Hematopoietic multipotent progenitor cell treated with erythropoietin and hydrocortisone succinate and interleukin-3 and kit ligand, for 17 days (in vitro differentiated cells): ENCODE measurements at places on chromosomes 1 and 21.
A peak's percentile ranks its signal among the peaks of the same experiment; 100 is the strongest.

DNA sequence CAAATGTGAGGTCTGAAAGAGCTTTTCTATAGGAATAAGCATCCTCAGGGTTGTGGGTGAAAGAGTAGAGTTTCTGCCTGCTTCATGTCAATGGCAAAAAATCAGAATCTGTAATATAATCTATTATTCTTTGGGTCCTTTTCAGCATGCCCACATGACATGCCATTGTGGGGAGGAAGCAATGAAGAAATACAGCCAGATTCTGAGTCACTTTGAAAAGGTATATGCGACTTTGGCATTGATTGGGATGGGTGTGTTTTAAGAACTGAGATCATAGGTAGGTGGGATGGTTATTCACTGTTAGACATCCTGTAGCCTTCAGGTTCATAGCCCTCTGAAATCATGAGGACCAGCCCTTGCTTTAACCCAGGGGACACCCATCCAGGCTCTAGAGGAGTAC lies 1.8 kb downstream of the IL20 start:
- DNase-seq = no peak

- no peak for DNase-seq
Measured at GRCh38 chr1:38253314-38253713, 206.7 kb upstream of the POU3F1 start.

GRCh38 chr1:14578156-14578555 lies 20.3 kb upstream of the KAZN start:
- no peak for DNase-seq

DNA sequence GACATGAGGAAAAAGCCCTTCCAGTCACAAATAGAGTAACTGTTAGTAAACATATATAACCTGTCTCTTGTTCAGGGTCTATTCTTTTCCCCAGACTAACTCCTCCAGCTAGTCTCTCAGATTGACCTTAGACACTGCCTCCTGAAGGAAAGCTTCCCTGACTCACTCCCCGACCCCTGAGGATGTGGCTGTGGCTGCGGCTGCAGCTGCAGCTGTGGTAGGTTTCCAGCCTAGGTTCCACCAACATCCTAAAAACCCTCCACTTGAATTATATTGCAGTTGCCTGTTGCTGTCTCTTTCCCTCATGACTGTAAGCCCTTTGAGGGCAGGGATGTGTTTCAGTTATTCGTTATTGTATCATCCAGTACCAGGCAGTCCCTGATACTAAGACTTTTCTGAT lies 132.9 kb upstream of the C1orf21 start:
- DNase-seq = no peak

DNA sequence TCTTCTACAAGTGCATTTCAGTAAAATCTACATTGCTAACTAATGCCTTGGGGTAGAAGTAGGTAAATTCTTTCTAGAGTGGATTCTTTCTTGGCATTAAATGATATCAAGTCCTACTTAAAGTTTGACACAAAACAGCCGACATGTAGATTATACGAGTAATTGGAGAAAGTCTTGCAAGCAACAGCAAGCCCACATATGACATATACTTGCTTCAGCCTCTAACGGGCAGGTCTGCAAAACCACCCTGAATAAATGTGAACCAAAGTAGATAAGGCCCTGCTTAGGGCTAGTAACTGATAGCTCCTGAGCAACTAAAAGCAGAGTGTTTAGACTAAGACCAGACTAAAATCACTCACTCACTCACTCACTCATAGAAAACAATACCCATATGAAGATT lies 203.2 kb downstream of the LTN1 start:
- DNase-seq = no peak

DNA sequence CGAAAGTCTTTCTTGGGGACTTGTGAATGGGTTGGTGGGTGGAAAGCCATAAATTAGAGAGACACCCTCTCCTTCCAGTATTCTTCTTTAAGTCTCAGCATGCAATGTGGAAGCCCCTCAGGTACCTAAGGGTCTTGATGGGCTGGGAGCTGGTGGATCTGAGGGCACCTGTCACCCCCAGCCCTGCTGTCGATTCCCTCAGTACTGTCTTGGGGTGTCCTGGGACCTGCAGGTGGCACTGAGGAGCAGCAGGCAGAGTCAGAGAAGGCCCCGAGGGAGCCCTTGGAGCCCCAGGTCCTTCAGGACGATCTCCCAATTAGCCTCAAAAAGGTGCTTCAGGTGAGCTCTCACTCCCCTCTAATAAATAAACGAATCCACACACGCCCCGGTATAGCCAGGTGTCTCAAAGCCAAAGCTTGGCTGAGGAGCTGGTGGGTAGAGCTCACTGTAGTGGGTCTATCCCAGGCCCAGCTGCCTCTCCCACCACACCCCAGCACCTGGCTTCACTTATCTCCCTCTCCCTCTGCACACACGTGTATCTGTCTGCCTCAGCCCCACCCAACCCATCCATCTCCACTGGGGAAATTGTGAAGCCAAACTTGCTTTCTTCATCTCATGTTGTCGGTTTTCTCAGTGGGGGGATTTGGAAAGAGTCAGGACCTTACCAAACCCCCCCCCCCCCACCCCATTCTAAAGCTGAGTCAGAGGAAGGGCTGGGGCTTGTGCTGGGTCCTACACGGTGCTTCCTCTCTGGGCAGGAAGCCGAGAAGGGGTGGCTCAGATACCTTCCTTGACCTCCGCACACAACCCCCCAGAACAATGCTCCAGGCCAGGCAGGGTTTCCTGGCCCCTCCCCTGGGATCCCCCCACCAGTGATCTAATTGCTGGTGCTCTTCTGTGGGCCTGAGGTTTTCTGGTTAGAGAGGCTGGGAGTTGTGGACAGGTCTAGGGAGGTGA lies 1.6 kb downstream of the ADAM15 start:
- DNase-seq = peak; percentile 62

- no peak for DNase-seq
Measured at GRCh38 chr1:213340593-213340992, 289.6 kb downstream of the RPS6KC1 start.

DNA sequence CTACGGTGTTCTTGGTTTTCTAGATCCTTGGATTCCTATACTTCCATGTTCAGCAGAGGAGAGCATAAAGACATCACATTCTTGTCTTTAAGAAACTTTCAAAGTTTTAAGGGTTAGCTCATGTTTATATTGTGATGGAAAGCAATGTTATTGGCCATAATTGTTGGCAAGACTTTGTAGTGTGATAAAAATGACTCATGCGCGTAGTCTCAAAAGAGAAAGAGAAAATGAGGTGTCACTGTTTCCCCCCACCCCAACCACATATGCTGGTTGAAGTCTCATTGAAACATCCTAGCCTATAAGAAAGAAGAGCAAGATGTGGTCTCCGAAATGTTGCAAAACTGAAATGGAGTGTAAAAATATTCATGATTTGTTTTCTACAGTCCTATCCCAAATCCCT lies 348.8 kb downstream of the PTBP2 start:
- no peak for DNase-seq

GRCh38 chr1:200550367-200550766 lies 70.2 kb downstream of the KIF14 start:
- DNase-seq = no peak

DNA sequence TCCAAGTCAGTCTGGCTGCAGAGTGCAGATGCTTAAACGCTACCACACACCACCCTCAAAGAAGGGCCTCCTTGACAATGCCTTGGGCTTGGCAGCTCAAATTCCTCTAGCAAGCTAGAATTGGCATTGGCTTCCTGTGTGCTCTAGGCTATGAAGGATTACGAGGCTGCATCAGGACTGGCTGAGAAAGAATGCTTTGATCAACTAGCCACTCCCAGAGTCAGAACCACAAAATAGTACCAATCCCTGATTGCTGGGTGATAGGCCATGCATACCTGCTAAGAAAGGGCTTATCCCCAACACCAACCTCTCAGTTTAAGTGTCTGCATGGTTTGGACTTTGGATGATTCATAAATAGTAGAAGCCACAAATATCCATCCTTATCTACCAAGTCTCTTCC lies 504.9 kb downstream of the OMA1 start:
- DNase-seq = no peak
